GM04503 (cell line): ENCODE measurements at places on chromosomes 7 and 10.
A peak's percentile ranks its signal among the peaks of the same experiment; 100 is the strongest.

DNA sequence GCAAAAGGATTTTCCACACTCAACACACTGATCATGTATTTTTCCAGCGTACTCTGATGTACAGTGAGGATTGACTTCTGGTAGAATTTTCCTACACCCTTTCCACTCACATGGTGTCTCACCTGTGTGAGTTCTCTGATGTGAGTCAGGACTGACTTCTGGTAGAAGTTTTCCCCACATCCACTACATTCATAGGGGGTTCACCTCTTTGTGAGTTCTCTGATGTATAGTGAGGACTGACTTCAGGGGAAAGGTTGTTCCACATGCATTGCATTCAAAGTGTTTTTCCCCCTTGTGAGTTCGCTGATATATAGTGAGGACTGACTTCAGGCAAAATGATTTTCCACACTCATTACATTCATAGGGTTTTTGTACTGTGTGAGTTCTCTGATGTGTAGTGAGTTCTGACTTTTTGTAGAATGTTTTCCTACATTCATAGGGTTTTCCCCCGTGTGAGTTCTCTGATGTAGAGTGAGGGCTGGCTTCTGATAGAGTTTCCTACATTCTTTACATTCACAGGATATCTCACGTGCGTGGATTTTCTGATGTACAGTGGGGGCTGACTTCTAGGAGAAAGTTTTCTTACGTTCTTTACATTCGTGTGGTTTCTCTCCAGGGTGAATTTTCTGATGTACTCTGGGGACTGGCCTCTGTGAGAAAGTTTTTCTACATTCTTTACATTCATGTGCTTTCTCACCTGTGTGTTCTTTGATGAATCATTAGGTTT lies 146.5 kb downstream of the GLRX3 start:
- no peak for DNase-seq

GRCh38 chr10:125093974-125094705 lies 66.2 kb downstream of the CTBP2 start:
- no peak for DNase-seq

GRCh38 chr7:38244516-38244915 lies 28.9 kb downstream of the TARP start:
- no peak for DNase-seq

- no peak for DNase-seq
Observed at GRCh38 chr10:98956576-98957260, 278.9 kb downstream of the HPSE2 start.

DNA sequence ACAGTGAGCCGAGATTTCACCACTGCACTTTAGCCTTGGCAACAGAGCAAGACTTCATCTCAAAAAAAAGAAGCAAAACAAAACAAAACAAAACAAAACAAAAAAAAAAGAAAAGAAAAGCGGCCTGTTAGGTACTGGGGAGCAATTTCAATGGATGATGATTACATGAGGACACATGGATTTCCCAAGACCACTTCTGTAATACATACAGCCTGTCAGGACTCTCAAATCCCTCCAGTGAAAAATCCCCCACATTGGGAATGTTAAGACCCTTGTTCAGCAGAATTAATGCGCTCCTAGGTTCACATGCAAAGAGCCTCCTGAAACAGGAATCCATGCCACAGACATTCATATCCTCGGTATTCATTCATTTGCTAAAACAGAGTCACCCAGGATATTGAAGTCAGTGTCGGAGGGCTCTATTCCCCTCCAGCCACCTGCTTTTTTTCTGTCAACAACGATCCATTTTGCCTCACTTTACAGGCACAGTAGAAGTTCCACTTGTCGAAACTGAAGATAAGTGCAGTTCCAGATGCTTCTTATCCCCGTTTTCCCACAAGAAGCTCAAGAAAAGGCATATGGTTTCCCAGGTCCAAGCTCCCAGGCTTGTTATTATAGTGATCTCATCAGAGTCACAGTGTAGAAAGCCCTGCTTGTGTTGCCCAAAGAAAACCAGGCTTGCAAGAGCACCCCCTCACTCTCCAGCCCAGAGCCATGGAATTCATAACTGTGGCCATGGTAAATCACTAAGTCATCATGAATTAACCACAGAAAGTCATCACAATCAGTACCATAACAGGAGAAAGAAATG lies 20.2 kb downstream of the SLC16A12 start:
- peak; percentile 98 for DNase-seq

- no peak for DNase-seq
Observed at GRCh38 chr7:42961170-42961569, 29.0 kb downstream of the MRPL32 start.

DNA sequence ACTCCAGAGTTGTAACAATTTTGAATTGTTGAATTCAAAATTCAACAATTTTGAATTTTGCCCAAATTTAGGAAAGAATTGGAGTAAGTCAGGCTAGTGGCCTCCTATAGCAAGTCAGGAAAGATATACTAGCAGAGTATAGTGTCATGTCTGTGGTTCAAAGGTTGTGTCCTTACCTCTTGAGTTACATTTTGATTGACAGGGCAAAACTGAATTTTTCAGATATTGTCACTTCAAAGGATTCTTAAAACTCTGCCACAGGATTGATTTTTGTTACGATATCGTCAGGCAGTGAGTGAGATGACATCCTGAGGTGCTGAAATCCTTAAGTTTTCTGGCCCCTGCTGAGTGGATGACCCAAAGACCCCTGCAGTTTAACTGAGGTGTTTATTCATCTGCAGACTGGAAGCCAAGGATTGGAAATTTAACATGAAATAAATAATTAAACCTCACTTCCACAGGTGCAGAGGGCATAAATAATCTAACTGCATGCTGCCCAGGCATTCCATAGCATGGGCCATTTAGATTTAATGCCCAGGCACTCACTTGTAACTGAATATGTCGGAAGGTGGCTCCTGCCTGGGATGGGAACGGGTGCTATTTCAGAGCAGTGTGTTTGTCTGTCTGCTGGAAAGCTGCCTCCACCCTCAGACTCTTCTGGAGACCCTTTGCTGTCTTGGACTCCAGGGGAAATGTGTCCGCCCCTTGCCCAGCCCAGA lies 50.8 kb downstream of the RBM20 start:
- DNase-seq: no peak

GRCh38 chr10:21953585-21954057 lies 49.9 kb downstream of the DNAJC1 start:
- no peak for DNase-seq

DNA sequence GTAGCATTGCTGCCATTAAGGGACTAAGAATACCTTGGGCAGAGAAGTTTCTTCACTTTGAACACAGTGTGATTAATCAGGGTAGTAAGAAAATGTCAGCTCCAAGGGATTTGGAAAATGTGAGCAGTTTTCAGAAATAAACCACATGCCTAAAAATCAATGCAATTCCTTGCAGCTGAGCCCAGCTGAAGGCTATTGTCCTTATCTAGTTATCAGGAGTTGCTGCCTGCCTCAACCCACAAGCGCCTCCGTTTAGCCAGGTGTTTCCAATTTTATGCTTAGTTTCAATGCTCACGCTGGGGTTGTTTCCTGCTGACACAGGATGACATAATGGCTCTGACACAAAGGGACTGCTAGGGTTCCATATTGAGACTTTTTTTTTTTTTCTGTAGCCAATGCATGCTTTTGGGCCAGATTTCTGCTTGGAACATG lies 132.3 kb upstream of the ANK3 start:
- peak; percentile 14 for DNase-seq

- DNase-seq: no peak
Observed at GRCh38 chr10:103276251-103276895, 565 bp upstream of the INA start.

DNA sequence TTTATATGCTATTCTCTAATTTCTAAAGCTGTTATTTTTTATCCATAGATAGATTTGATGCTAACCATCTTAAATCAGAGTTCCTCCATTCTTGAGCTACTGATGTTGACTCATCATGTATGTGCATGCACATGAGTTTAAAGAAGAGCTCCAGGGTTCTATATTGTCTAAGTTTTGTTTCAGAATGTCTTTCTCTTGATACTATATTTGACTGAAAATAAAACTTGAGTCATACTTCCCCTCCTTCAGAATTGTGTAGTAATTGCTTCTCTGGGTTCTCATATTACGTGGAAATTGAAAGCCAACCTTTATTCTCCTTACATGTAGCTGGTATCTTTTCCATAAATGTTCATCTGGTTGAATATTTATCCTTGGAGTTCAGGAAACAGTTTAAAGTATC lies 89.4 kb downstream of the LRRTM3 start:
- DNase-seq: no peak

GRCh38 chr7:120280743-120281142 lies 7.8 kb downstream of the KCND2 start:
- no peak for DNase-seq

DNA sequence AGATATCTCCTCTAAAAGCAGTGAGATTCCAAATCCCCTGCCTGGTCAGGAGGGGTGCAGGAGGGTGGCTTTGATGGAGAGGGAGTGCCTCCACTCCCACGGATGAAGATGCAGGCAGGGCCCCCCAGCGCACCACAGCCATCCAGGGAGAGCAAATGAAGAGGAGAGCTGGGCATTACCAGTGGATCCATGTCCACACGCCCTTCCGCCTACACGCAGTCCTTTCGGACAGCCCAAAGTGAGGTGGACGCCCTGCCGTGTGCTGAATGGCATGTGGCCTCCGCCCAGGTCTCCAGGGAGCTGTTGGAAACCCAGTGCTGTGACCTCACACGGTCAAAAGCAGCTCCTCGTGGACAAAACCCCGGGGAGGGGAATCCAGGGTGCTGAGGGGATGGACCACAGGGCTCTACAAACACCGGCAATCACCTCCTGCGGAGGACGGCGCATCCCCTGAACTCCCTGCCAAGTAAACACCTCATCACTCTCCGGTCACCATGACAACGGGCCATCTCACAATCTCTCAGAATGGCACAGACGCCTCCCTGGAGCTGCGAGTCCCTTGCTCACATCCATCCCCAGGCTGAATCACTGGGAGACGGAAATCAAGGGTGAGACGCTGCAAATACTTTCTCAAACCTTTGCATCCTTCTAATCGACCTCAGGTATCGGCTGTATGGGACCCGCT lies 35.0 kb upstream of the DNAAF5 start:
- DNase-seq: no peak

- no peak for DNase-seq
Observed at GRCh38 chr7:76260171-76260703, 42.2 kb upstream of the HSPB1 start.

DNA sequence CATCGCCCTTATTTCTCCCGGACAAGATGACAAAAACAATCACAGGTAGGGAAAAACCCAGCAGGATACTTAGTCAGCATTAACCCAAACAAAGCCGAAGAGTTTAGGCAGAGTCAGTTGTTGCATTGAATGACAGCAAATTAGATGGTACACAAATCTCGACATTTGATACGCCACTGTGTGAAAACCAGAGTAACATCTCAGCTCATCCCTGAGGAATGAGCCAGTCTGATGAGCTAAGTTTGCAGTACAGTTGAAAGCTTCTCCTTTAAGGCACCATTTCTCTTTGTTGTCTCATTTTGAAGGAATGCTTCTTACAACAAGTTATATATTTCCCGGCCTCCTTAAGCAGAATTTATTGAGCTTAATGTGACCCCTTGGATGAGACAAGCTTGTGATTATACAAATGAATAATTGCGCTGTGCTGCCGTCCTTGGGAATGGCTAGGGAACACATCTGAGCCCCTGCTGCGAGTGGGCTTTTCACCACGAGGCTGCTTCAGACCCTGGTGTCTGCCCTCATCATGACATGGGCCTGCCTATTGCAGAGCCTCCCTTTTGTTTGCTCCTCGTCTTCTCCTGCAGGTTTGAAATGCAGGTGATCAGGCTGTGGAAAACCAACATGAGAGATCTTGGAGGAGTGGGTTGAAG lies 137.3 kb downstream of the CELF2 start:
- DNase-seq: no peak

- DNase-seq: no peak
Observed at GRCh38 chr10:73799899-73800559, 11.4 kb downstream of the NDST2 start.
